SJCRH30 (cell line): ENCODE measurements at places on chromosomes 12 and 14. TPM values are rescaled to one million over a fixed set of nuclear protein-coding genes. Genes with fewer than 3 reads are reported as not detected.
A peak's percentile ranks its signal among the peaks of the same experiment; 100 is the strongest.

GRCh38 chr12:57479376-57480115 lies at the start of gene ARHGAP9:
Gene ARHGAP9, minus strand, starts transcription at chr12:57479866. Its CDS starts 460 bp downstream, at chr12:57479406.
- H3K36me3 ChIP-seq, result no peaks in the 10 kb centered on the region
- H3K27ac ChIP-seq, result no peak within 1 kb of the TSS
- H3K4me3 ChIP-seq, result no peak within 1 kb of the TSS

The CHST11 gene
- 31.8 and 37.0 TPM in 2 replicates for total RNA-seq

The FAIM2 gene
- total RNA-seq, result 0.58 and 0.67 TPM in 2 replicates

- H3K36me3 ChIP-seq, result no peaks in the 10 kb centered on the region
- H3K4me3 ChIP-seq, result peak overlapping the region; percentile 56
- no peak overlapping the region for H3K27ac ChIP-seq
- H3K4me1 ChIP-seq, result peaks cover 13% of the 10 kb centered on the region
- H3K27me3 ChIP-seq, result no peaks in the 10 kb centered on the region
- peak; percentile 7 for DNase-seq
These were observed 386 bp downstream of the DGKA start for GRCh38 chr12:55931317-55931779.

DNA sequence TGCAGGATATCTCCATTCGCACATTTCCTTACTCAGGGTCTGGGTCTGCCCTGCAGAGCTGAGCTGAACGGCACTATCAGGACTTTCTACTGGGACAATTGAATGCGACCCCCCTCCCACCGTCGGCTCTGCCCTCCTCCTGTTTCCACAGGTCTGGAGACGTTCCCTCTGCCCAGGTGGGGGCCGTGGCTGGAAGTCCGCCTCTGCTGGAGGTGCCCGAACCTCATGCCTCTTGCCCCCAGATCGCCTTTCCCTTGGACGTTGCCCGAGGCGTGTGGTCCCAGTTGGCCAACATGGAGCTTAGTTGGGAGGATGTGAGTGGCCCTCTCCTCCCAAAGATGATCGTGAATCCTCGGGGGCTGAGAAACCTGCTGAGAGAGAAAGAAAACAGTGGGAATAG lies 21.2 kb upstream of the KLC1 start:
- no peaks in the 10 kb centered on the region for H3K27me3 ChIP-seq
- H3K27ac ChIP-seq, result no peak overlapping the region
- DNase-seq, result no peak
- no peaks in the 10 kb centered on the region for H3K36me3 ChIP-seq

The RHNO1 gene
- 57.8 and 60.9 TPM in 2 replicates for total RNA-seq

DNA sequence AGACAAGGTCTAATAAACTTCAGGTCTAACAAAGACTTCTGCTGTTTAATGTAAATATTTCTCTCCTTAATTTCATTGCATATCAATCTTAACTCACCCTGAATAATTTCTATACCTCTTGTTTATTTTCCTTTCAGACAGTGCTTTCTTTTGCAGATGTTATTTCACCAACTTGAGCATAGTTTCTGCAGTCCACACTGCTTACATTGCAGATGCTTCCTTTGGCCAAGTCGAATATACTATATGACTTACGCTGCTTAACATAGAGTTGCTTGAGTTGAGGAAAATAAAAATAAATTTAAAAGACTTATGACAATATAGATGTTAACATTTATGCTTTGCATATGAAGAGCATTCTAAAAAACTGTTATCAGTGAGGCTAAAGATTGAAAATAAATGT lies 217.7 kb downstream of the PTPRO start:
- no peaks in the 10 kb centered on the region for H3K4me1 ChIP-seq
- no peak for DNase-seq
- no peaks in the 10 kb centered on the region for H3K36me3 ChIP-seq
- H3K27ac ChIP-seq, result no peak overlapping the region
- no peaks in the 10 kb centered on the region for H3K27me3 ChIP-seq

The SRRM4 gene
- not detected in 2 replicates for total RNA-seq

- no peak overlapping the region for H3K4me3 ChIP-seq
These were observed 160.1 kb downstream of the KTN1 start for GRCh38 chr14:55739967-55740648.

The EAPP gene
- 51.1 and 58.5 TPM in 2 replicates for total RNA-seq

DNA sequence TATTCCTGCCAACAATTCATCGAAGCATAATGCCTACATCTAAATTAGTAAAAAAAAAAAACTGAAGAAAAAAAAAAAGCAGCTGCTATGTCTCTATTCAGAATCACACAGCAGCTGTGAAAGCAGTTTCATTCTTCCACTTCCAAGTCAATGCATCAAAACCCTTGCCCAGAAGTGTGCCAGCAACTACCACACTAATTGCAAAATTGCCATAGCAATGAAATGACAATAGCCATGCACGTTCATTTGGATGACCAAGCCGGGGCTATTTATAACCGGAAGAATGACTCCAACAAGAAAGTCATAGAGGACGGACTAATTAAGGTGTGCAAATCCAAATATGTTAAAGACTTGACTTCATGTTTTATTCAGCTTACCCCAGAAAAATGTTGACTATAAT lies 42.5 kb downstream of the SLC2A13 start:
- no peaks in the 10 kb centered on the region for H3K36me3 ChIP-seq
- peak overlapping the region; percentile 13 for H3K4me3 ChIP-seq
- peak overlapping the region; percentile 34 for H3K27ac ChIP-seq
- peaks cover 6% of the 10 kb centered on the region; the same call in 1 of the 2 replicates for H3K4me1 ChIP-seq
- DNase-seq, result peak; percentile 76
